ENCODE measurements at places on chromosomes 7 and 10. TPM values are rescaled to one million over a fixed set of nuclear protein-coding genes. Genes with fewer than 3 reads are reported as not detected.

- no peak for DNase-seq
Measured at GRCh38 chr7:115941703-115942268, 88.8 kb downstream of the TFEC start.

DNA sequence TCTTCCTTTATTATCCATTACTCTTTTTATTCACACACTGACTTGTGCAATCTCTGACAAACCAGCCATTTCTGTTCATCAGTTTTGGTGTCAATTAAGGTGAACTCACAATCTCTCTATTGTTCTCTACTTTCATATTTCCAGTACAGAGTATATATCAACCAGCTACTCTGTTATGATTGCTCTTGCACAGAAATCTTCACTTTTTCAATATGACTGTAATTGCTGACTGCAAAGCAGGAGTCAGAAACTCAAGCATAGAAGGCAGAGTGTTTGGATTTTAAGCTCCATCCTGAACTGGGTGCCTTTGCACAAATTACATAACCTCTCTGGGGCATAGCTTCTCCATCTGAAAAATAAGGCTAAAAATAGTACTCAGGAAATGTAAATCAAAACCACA is 1042.0 kb downstream of the GRM8 start:
- no peak for DNase-seq

GRCh38 chr7:124201768-124202349 is 169.0 kb upstream of the TMEM229A start:
- no peak for DNase-seq

- no peak for DNase-seq
Measured at GRCh38 chr7:23700046-23700445, 10.0 kb upstream of the STK31 start.

GRCh38 chr7:108402865-108403264 is 53.4 kb downstream of the NRCAM start:
- DNase-seq: no peak

DNA sequence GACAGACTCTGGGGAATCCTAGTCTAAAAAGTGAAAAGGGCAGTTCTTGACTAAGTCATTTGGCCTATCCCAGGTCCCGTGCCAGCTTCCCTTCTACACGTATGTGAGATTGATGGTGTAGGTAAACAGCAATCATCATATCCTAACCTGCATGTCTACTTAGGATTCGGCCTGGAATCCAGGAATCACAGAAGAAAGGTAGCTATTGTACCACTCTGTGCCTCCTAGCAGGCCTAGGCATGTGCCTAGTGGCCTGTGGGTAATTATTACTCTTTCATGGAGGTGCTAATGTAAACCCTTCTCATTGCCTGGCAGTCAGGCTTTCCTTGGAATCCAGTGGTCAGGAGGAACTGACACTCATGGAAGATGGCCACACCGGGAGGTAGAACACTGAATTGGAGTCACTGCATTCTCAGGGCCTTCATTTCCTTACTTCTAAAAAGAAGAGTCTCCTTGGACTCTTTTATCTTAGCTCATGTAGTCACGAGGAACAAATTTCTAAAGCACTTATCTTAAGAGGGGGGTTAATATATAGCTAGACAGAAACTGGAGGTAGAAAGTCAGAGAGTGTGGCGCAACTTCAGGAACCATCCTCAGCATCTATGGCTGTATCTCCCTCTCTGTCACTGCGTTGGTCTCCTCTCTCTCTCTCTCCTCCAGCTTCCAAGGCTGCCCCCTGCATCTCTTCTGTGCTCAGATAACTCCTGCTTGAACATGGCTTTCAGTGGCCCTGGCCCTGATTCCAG is 122.5 kb downstream of the C1GALT1 start:
- no peak for DNase-seq

DNA sequence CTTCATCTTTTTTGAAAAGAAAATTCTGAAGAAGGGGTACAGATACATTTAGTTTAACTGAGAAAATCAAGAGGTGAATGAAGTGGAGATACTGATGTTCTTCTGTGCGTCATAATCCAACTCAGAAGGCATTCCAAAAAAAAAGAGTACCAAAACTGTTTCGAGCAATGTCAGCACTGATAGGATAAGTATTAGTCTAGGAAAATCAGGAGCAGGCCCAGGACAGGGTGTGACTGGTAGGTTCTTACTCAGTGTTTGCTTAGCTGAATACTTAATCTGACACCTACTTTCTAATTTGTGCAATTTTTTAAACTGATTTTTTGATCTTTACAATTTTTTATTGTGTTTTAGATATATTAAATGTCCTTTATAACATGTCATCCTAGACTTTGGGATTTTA is 4.3 kb downstream of the BZW2 start:
- DNase-seq: no peak

DNA sequence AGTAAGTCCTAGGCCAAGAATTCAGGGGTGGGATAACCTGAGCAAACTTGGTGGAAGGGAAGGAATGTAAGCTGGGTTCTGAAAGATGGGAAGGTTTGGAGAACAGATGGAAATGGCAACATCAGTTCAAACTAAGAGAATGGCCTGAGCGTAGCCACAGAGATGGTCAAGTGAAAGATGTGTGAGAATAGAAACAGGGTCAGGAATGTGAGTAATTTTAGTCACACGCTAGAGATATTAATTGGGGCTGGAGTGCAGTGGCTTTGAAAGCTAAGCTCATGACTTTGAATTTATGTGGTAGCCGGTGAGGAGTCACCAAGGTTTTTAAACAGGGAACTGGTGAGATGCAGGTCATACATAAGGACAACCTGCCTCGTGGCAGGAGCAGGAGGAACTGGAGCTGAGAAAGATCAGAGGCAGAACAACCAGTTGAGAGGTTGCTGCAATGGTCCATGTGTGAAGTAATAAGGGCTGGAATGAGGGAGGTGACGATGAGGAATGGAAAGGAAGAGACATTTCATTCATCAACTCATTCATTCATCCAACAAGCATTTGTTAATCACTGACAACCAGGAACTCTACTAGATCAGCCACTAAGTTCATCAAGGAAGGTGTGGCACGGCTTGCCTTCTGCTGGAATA is 12.9 kb upstream of the SORBS1 start:
- no peak for DNase-seq

DNA sequence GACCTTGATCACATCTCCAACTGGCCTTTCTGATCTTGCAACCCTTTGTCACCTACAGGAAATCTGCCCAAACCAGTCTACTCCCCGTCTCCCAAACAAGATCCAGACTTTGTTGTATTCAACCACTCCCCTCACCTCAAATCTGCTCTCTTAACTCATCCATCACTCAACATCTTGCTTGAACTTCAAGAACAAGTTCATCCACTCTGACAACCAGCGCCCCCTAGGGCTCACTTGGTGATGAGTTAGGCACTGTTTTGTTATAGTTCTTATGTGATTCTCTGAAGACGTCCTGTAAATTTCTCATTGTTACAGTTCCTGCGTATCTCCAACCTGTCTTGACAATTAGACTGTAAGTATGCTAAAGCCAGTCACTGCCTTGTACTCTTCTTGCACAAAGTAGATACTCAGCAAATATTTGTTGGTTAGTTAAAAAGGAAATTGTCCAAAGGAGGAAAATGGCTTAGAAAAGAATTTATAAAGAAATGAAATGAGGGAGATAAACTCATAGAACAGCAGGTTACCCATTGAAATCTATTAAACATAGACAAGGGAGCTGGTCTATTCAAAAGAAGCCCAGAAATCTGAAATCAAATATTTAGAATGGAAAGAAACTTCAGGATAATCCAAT is 5.3 kb downstream of the FRMD4A start:
- DNase-seq: peak; percentile 3

- DNase-seq: no peak
Measured at GRCh38 chr10:61286686-61287085, 166.5 kb downstream of the TMEM26 start.

DNA sequence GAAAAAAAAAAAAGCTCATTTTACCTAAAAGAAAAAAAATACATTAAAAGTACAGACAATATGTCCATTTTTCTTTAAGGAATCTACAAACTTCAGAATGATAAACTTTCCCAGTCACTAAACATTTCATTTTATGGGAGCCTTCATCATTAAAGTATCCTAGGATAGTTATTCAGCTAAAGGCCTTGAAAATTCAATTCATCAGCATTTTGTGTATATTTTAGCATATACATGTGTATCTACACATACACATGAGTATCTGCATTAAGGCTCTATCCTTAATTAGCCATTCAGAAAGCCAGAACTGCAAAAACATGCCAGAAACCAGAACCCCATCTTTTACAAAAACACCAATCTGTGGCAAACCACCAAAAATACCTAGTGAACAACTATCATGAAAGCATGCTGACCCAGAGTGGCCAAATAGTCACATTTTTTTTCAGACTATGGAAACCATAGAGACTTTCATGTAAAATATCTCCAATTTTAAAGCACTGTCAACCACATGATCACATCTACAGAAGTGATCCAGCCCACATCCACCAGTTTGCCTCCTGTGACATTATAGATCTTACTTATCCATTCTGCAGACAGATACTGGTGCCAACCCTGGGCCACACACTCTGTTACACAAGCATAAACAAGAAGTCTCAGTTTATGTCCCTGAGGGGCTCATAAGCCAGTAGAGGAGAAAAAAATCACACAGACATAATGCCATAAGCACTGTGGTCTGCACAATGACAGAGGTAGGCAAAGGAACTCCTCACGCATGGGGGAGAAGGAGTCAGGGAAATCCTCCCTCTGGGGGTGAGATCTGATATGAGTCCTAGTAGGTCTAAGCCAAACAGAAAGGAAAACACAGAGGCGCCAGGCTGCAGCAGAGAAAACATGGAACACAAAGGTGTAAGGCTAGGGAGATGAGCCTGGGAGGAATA is 79.2 kb downstream of the SRPK2 start:
- no peak for DNase-seq

DNA sequence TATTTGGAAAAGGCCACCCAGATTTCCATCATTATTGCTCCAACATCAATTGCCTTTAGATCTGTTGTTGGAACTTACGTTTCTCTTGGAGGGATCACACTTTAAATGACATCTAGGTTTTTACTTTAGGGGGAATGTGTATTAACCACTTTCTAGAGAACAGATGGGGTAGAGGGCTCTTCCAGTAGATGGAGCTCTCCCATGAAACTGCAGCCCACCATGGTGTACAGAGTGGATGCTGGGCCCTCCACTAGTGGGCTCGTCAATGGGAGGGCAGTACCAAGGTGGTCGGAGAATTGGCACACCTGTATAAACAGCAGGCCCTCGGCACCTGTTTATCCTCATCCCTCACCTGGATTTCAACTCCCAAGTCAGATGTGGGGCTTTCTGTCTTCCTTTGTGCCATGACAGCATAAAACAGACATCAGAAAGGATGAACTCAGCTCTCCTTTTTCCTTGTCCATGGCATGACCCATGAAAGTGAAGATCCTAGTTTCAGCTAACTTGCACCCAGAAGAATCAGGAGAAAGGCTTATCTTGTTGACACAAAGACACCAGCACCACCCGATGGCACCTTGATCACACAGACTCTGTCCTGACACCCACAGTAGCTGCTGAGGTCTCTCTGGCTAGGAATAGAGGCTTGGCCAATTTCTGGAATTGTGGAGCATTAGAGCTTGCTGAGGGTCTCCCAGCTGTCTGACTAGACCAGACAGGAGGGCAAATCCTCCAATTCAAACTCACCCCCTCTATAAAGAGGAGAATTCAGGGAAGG is 150.5 kb downstream of the CYP26A1 start:
- DNase-seq: no peak

GRCh38 chr10:103941801-103942200 is 23.8 kb upstream of the STN1 start:
- no peak for DNase-seq

DNA sequence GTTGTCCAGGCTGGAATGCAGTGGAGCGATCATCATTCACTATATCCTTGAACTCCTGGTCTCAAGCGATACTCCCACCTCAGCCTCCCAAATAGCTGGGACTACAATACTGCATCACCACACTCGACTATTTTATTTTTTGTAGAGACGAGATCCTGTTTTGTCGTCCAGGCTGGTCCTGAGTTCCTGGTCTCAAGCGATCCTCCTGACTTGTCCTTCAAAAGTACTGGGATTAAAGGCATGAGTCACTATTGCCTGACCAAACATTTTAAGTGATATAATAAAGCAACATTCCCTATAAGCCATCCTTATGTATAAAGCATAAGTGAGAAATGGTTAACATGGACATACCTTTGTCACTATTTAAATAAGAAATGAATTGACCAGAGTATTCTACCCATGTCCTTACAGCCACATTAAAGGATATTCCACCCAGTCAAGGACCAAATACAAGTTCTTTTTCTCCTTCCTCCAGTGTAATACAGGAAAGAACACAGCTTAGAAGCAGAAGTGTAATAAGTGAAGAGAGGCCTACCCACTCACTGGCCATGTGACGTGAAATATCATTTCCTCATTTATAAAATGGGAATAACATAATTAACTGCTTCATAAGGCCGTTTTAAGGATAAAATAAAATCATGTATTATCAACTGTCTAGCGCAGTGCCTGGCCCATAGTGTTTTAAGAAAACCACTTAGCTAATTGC is 82.0 kb downstream of the DOCK4 start:
- no peak for DNase-seq

GRCh38 chr10:73625004-73625883 is 16.0 kb downstream of the MYOZ1 start:
- no peak for DNase-seq

- no peak for DNase-seq
Measured at GRCh38 chr7:24981171-24981951, 1.4 kb upstream of the OSBPL3 start.

- DNase-seq: no peak
Measured at GRCh38 chr10:31745612-31746376, 182.8 kb downstream of the ARHGAP12 start.

DNA sequence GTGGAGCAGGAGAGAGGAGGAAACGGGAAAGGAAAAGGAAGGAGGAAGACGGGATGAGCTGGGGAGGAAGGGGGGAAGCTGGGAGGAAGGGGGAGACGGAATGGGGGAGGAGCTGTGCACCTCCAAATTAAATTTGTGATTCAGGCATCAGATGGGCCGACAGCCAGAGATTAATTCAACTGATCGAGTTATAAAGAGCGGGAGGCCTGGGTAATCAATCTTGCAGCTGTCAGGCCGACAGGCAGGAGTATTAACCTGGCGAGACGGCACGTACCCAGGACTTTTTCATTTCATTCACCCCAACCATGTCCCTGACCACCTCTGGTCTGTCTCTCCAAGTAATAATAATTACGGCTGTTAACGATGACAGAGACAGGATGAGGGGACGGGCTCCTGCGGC is 26.2 kb downstream of the KAZALD1 start:
- DNase-seq: no peak

The SPAG6 gene
- not detected for total RNA-seq

The DNAJC12 gene
- total RNA-seq: 1.2 TPM

The CALCR gene
- total RNA-seq: not detected

The RAPGEF5 gene
- total RNA-seq: 70.8 TPM

The CYP2W1 gene
- not detected for total RNA-seq

Data from thoracic aorta (tissue), 2 donors.